NB4 (cell line): ENCODE measurements at places on chromosomes 2 and 18.

GRCh38 chr2:112924360-112924759 lies 13.4 kb downstream of the IL37 start:
- no peak for DNase-seq

DNA sequence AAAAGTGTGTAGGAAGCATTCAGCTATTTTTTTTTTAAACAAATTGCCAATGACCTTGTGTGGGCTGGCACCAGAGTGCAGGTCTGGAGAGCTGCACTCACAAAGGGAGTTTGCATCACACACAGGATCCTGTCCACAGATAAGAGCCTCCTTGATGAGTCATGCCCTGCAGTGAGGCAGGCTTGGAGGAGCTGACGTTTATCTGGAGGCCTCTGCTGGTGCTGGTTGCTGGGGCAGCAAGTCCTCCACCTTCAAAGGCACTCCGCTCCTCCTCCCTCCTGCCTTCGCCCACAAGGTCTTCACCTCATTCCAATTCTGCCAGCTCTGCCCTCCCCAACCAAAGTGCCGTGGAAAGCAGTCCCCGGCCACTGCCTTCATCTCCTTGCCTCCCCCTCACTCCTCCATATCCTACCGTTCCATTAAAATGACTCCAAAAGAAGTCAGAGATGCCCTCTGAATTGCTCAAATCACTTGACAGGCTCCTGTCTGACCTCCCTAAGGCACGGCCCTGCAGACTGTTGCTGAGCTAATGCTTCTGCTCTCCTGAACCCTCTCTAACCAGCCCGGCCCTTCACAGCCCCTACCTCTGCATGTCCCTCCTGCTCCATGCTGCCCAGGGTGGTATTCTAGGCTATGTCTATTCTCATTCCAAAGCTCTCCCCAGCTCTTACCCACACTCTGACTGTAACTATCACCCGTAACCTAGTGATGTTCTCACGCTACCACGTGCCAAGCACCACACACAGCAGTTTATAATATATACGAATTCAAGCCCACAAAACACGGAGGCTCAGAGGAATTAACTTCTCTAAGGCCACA lies 30.9 kb downstream of the LONRF2 start:
- DNase-seq = peak; percentile 99

GRCh38 chr18:40851014-40851429 lies 1104.0 kb upstream of the PIK3C3 start:
- no peak for DNase-seq

DNA sequence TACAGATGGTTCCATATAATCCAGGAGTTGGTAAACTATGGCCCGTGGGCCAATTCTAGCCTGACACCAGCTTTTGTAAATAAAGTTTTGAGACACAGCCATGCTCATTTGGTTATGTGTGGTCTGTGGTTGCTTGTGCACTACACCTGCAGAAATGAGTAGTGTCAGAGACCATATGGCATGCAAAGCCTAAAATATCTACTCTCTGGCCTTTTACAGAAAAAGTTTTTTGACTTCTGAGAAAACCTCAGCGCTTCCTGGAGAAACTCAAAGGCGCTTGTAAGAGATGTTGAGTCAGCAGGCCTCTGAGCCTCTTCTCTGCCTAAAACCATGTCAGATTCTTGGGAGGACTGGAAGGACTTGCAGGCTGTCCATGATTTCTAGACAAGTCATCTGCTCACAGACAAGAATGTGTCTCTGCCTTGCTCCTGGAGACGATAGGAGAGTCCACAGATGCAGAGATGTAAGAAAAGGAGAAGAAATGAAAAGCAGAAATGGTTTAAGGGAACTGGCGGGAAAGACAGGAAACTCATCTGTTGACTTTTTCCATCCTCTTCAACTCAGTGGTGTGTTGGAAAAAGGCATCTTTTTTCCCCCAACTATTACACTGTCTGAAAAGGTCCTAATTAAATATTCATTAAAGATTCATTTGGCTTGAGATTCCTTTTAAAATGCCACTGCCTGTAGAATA lies 5.2 kb downstream of the TTC39C start:
- DNase-seq = no peak

DNA sequence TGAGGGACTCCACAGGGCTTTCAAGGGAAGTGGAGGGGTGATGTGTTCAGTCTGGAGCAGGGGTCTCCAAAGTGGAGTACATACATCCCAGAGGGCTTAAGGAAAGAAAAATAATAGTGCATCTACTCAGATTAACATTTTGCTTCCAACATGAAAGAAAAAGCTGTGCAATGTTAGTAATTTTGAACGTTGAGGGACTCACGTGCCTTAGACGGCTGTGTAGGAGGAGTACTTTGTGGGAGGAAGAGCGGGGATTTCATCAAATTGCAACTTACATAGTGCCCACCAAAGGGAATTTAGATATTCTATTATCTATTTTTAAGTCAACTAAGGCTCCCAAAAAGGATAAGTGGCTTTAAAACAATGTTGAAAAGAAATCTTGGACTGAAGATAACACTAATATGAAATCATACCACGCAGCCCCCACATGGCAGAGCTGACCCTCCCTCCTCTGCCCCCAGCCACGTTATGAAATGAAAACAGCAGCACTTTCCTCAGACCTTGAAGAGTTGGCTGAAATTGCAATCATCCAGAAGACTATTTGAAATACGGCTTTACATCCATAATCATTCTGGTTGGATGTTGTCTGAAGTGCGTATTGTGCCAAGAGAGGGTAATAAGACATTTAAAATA lies 42.9 kb downstream of the MEX3C start:
- DNase-seq = peak; percentile 72

GRCh38 chr2:230685178-230685577 lies 27.5 kb upstream of the CAB39 start:
- no peak for DNase-seq

DNA sequence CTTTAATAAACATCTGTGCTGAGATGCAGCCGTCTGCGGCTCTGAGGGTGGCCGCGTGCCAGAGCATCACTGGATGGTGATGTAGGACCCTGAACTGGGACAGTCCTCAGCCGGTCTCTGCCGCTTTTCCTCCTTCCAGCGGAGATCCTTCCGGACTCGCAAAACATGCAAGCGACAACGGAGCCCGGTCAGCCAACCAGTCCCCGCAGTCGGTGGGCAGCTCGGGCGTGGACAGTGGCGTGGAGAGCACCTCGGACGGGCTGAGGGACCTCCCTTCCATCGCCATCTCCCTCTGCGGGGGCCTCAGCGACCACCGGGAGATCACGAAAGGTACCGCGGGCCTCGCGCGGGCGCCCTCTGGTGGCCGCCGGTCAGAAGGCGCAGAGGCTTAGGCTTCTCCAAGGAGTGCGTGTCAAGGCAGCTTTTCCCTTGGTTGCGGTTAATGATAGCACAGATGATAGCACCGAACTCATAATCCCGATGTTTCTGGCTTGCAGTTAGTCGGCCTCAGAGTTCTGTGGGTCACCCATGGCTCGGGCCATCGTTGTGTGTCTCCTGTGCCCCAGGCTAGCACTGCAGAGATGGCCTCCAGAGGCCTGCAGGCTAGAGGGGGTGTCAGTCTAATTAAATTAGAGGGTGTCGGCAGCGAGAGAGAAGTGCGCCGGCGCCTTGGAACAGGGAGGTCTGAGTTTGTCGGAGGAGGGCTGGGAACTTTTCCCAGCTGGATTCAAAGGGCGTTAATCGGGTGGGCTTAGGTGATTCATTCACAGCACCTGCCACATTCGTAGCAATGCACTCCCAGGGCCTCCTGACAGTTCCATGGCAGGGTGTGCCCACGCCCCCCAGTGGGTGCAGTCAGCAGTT lies 38.5 kb downstream of the LPIN1 start:
- DNase-seq = peak; percentile 64
